ENCODE measurements at places on chromosomes 5 and 9.

GRCh38 chr5:156541582-156541981, 214.6 kb downstream of the SGCD start:
- no peak for DNase-seq

DNA sequence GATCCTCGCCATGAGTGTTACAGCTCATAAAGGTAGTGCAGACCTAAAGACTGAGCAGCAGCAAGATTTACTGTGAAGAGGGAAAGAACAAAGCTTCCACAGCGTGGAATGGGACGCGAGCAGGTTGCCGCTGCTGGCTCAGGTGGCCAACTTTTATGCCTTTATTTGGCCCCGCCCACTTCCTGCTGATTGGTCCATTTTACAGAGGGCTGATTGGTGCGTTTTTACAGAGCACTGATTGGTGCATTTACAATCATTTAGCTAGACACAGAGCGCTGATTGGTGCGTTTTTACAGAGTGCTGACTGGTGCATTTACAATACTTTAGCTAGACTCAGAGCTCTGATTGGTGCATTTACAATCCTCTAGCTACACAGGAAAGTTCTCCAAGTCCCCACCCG, 13.9 kb downstream of the PLK2 start:
- DNase-seq = no peak

DNA sequence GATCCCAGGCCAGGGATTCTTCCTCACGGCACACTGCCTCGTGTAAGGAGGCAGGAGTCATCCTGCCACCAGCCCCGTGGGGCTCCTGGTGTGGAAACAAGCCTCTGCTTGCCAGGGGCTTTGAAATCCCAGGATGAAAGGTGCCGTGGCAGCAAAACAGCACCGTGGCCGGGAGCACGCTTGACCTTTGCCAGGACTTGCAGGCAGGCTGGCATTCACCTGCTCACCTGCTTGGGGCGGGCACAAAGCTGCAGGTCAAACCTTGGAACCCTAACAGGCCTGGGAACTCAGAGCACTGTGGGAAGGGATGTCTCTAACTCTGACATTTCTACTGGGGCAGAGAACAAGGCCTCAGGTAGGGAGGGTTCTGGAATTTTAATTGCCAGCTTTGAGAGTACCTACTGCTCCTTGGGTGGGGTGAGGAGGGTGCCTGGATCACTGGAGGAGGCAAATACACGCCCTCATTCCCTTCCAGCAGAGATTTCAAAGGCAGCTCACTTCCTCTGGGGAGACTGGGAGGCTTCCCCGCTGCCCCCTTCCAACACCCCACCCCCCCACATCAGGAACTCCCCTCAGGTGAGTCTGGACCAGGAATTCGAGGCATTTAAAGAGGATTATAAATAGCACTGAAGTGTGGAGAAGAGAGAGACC, 45.6 kb upstream of the STXBP1 start:
- no peak for DNase-seq

DNA sequence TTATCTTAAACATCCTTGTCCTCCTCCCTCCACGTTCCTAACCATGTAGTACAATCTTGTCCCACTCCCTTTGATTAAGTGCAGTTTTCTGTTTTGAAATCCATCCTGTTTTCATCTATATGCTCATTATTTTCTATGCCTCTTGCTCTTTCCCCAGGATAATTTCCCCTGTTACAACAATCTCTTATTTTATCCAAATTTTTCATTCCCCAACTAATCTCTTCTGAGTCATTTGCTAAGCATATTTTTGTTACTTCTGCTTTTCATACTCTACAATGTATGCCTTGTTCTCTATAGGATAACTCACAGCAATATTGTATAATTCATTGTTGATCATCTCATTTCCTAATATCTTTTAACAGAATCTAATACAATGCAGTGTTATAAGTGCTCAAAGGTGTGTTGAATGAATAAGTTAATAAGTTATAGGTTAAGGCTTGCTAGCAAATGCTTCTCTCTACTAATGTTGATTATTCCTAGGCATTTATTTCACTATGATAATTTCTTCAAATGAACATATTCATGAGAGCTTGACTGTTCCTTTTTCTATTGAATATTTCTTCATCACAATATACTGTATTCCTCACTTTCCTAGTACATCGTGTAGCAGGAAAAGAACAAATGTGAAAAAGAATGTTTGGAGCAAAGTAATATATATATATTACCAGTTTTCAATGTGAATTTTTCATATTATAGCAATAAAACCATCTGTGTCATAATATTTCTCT, 1.5 kb downstream of the OMD start:
- DNase-seq = no peak

DNA sequence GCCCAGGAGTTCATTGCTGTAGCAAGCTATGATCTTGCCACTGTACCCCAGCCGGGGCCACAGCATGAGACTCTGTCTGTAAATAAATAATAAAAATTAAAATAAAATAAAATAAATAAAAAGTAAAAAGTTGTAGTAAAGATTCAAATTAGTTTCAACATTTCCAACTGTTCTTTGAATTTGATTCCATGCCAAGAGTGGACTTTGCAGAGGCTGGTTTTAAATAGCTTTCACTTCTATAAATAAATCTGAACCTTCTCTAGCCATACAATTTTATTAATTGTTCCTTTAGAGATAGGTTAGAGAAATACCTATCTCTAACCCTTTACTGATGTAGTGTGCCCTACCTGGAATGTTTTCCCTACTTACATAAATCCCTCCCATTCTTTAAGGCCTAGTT, 129.7 kb upstream of the SLIT3 start:
- DNase-seq = no peak

- DNase-seq = no peak
These were observed 5.1 kb downstream of the MGAT4B start for GRCh38 chr5:179801304-179802206.

GRCh38 chr9:70564468-70565335, 150.2 kb upstream of the KLF9 start:
- no peak for DNase-seq

DNA sequence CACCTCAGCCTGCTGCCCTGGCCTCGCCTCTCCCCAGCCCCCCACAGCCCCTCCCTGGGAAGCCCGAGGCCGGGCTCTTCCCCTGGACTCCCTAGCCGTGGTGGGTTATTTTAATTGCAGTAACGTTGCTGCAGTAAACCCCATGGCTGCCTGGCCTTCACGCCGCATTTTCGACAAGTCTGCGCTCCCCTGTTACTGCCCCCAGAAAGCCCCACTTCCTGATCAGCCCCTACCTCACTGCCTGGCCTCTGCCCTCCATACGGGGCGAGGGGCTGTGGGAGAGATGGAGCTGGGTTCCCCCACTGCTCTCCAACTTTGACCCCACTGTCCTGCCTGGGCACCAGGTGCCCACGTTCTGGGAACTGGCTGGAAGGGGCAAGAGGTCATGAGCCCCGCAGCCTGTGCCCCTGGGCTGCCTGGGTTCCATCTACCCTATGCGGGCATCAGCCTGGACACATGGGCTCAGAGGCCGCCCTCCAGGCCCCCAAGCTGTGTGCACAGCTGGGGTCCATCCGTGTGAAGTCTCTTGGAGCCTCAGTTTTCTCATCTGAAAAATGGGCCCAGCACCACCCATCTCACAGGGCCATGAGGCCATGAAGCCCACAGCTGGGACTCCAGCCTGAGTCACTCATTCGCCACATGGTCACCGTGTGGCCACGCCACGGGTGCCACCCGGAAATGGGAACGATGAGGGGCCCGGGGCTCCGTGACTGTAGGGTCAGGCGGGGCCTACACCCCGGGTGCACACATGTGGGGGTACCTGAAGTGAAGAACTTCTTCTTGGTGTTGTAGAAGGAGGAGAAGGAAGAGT, 11.5 kb downstream of the EGFL7 start:
- no peak for DNase-seq

- no peak for DNase-seq
These were observed 164.2 kb downstream of the ICE1 start for GRCh38 chr5:5586721-5587120.

- no peak for DNase-seq
These were observed 5.4 kb upstream of the CD180 start for GRCh38 chr5:67201897-67202549.

Measured in non-pigmented ciliary epithelial cell (primary cell).